ENCODE measurements at places on chromosomes 12 and 14.

- no peak for DNase-seq
These were observed 64.8 kb upstream of the BEGAIN start for GRCh38 chr14:100651999-100652508.

DNA sequence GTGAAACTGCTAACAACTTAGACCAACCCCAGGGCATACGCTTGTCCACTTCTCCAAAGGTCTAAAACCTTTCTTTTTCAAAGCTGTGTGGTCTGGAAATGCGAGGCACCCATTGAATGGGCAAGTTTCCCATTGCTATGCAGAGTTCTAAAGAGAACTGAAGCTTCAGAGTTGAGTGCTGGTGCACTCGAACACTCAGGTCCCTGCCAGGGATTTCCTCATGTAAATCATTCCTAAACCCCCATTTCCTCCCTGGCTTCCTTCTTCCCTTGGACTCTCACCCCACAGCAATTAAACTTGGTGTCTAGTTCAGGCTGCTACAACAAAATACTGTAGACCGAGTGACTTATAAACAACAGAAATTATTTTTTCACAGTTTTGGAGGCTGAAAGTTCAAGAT is 2.2 kb upstream of the PXN start:
- no peak for DNase-seq

DNA sequence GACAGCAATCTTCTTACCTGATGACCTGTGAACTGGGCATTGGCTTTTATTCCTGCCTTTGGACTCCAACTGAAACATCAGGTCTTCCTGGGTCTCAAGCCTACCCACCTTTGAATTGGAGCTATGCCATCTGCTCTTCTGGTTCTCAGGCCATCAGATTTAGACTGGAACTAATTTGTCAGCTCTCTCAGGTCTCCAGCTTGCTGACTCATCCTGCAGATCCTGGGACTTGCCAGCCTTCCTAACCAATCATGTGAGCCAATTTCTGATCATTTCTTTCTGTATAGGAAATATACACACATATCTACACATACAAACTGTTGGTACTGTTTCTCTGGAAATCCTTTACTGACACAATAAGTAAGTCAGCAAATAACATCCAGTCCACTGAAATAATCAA is 65.3 kb upstream of the TSPAN8 start:
- no peak for DNase-seq

GRCh38 chr14:37972941-37973887 is 234.5 kb upstream of the SSTR1 start:
- no peak for DNase-seq

DNA sequence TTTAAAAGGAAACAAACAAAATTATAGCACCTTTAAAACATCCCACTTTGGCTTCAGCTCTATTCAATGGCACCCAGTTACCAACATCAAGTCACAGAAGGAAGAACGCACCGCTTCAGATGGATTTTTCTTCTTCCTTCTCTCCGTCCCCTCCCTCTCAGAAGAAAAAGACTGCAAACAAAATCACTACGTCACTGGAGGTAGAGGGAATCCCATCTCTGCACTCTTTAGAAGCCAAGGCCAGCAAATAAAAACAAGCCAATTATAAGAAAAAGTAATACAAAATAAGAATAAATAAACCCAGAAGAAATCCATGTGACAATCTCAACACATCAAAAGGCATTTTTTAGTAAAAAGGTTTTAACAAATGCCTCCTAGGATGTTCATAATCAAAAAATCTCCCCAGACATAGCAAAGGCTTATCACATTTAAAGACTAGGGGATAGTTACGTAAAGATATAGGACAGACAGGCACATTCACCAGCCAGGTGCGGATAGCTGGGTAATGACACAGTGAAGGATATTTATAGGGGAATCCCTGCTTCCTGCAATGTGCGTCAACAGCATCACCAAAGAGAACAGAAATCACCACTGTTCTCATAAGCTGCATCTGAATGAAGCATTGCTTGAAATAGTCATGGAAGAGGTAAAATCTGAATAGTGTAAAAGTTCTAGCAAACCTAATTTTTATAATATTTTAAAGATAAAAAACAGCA is 89.4 kb downstream of the R3HDM2 start:
- DNase-seq = no peak

- no peak for DNase-seq
These were observed 368.6 kb downstream of the BCL11B start for GRCh38 chr14:98903371-98903770.

DNA sequence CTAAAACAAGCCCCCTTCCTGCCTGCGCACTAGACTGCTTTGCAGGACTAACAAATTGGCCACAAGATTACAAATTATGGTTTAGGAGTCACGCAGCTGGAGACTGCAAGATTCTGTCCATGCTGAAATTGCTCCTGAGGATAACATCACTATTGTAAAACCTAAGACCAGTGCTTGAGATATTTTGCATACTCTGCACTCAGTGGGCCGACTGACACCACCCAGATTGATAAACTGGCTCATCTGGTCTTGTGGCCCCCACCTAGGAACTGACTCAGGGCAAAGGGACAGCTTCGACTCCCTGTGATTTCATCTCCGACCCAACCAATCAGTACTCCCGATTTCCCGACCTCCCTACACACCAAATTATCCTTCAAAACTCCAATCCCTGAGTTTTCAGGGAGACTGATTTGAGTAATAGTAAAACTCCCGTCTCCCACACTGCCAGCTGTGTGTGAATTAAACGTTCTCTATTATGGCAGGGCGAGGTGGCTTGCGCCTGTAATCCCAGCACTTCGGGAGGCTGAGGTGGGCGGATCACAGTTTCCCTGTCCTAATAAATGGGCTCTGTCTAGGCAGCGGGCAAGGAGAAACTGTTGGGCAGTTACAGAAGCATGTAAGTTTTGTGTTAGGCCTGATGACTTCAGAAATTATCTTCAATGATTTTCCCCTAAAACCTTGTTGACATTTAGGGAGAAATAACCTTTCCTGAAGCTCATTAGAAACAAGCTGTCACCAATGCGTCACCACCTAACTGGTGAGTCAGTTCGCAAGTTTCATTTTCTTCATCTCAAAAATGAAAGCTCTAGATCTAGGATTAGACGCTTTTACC is 5.3 kb upstream of the UBC start:
- no peak for DNase-seq

DNA sequence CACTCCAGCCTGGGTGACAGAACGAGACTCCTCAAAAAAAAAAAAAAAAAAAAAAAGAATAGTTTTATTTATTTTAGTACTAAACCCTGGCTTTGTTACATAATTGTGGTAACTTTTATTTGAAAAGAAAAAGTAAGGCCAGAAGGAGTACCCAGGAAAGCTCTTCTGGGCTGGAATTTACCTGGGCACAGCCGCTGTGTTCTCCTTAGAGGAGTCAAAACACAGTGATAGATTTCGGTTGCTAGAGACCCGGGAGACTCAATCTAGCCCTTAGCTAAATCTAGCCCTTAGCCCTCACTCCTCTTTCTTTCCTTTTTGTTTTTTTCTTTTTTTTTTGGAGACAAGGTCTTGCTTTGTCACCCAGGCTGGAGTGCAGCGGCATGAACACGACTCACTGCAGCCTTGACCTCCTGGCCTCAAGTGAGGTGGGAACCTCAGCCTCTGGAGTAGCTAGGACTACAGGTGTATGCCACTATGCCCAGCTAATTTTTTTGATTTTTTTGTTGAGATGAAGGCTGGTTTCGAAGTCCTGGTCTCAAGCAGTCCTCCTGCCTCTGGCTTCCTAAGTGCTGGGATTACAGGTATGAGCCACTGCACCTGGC is 49.7 kb downstream of the SYNE2 start:
- no peak for DNase-seq

DNA sequence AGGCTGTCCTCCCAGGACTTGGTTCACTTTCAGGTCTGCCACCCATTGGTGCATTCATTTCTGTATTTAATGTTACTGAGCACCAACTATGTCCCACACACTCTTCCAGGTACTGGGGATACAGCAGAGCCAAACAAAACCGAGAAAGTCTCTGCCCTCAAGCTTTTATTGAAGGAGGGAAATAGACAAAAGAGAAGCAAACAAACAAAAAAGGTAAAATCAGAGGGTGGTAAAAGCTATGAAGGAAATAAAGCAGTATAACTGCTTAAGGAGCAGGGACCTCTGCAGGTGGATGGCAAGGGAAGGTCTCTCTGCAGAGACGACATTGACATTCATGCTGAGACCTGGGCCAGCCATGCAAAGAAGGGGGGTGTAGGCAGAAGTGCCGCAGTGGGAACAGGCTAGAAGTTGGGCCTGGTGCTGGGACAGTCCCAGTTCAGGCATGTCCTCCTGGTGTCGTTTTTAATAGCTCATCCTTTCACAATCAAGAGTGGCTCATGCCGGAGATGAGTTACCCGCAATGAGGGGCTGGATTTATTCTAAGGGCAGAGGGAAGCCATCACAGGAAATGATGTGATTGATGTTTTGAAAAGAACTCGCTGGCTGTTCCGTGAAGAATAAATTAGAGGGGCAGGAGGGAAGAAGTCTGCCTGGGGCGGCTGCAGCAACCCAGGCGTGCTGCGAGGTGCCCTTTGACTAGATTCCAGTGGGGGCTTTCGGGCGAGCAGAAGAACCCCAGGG is 72.8 kb downstream of the IRF2BPL start:
- DNase-seq = no peak

GRCh38 chr12:10140001-10140400 is 10.0 kb upstream of the CLEC7A start:
- DNase-seq = peak; percentile 11

DNA sequence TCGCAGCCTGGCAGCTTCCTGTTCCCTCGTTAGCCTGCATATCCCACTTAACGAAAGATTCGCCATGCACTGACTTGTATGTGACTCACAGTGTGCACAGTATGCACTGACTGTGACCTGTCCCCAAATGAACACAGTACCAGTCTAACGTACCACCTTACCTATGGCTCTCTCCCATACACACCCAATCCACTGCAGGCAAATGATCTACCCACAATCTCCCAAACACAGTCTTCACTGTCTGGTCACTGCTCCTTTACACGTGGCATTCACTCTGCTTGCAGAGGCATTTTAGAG is 163.5 kb upstream of the EEA1 start:
- DNase-seq = no peak

GRCh38 chr14:70714055-70714550 is 72.4 kb downstream of the TTC9 start:
- DNase-seq = peak; percentile 60

- DNase-seq = no peak
These were observed 32.3 kb downstream of the DRAM1 start for GRCh38 chr12:101909646-101910045.

DNA sequence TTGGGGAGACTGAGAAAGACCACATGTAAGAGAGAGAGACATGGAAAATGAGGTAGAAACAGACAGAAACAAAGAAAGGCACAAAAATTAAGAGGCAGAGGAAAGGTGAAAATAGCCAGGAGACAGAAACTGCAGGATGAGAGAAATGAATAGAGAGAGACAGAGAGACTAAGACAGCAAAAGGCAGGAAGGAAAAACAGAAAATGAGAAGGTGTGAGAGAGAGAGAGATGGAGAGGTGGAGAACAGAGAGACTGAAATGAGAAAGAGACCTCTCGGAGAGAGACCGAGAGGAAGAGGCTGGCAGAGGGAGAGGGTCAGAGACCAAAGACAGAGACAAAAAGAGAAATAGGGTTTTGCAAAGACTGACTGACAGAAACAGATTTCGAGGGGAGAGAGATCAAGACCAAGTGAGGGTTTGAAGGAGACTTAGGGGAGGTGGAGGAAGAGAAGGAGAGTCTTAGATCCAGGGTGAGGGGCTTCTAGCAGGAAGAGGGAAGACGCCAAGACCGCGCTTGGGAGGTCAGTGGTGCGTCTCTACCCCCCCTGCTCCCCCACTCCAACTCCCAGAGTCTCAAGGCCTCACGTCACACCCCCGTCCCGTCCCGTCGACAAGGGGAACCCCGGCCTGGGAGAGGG is 1.1 kb upstream of the AQP5 start:
- DNase-seq = no peak

DNA sequence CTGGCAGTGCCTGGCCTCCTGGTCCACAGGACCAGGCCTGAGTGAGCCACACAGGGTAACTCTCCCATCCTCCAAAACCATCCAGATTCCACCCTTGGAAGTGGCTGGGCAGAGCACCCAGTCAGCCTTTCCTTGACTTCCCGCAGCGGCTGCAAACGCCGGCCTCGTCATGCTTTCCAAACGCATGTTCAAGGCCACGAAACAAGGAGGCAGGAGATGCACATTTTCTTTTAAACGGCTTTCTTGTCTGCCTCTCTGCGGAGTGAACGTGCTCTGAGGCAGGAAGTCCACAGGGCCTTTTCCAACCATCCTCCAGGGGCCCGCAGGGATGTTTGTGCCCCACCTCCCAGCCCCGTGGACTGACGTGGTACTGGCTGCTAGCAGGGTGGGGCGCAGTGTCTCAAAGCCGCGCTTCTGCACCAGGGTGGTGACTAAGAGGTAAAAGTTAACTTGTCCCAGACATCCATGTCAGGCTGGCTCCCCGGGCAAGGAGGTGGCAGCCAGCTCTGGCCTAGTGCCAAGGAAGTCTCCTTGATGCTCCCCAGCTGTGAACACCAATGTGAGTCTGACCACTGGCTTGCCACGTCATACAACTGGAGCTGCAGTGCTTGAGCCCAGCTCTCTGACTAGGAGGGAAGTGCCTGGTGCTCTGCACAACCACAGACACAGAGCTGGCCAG is 45.0 kb downstream of the KCNA5 start:
- DNase-seq = no peak

GRCh38 chr12:11834104-11834812 is 184.8 kb downstream of the ETV6 start:
- DNase-seq = no peak

GRCh38 chr12:53286448-53286847 is 8.9 kb upstream of the PFDN5 start:
- DNase-seq = no peak

GRCh38 chr12:107423531-107423930 is 262.1 kb upstream of the PWP1 start:
- DNase-seq = no peak

Measured in SHP77 (cell line).